Naive B cell (primary cell): ENCODE measurements at places on chromosomes 6 and 20. TPM values are rescaled to one million over a fixed set of nuclear protein-coding genes. Genes with fewer than 3 reads are reported as not detected.

DNA sequence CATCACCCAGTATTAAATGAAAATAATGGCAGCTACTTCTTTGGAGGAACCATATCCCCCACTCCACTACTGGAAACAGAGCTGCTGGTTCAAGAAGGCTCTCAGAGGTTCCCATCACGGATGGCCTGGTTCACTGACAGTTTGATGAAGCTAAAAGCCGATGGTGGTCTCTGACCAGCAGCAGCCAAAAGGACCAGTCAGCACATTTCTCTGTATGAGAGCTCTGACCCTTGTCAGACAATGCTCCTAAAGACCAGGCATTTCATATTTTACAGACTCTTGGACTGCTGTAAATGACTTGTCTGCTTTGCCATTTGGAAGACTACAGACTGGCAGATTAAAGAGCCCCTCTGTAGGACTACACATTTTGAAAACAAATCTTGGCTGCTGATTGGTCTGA, 16.6 kb downstream of the PRKN start:
- no peak for DNase-seq
- H3K4me1 ChIP-seq = peaks cover 19% of the 10 kb centered on the region
- no peak overlapping the region for H3K4me3 ChIP-seq
- H3K27ac ChIP-seq = no peak overlapping the region

Gene MYB
- 0.36 TPM for polyA plus RNA-seq

GRCh38 chr6:34746104-34746846, 11.0 kb upstream of the SNRPC start:
- no peak overlapping the region for H3K4me3 ChIP-seq
- H3K36me3 ChIP-seq = no peaks in the 10 kb centered on the region
- no peaks in the 10 kb centered on the region for H3K4me1 ChIP-seq
- no peak overlapping the region for H3K27ac ChIP-seq
- no peak for DNase-seq
- H3K27me3 ChIP-seq = no peaks in the 10 kb centered on the region

Gene TDRD6
- not detected for polyA plus RNA-seq

Gene RNF182
- polyA plus RNA-seq = not detected
